ENCODE measurements at places on chromosomes 3 and 15. TPM values are rescaled to one million over a fixed set of nuclear protein-coding genes. Genes with fewer than 3 reads are reported as not detected.

The RGMA gene
- total RNA-seq = 0.15 TPM

The MOBP gene
- total RNA-seq = not detected

The CAMKV gene
- 0.53 TPM for total RNA-seq

The NDN gene
- total RNA-seq = 0.09 TPM

The LRRC49 gene
- total RNA-seq = 3.5 TPM

The KCNH8 gene
- not detected for total RNA-seq

The DNAH1 gene
- 0.99 TPM for total RNA-seq

The CCNB2 gene
- 103 TPM for total RNA-seq

The SNTN gene
- total RNA-seq = not detected

The SPINT1 gene
- total RNA-seq = 1.1 TPM

The LYZL4 gene
- total RNA-seq = not detected

The IL17RD gene
- total RNA-seq = 0.83 TPM

The GOLGA8T gene
- total RNA-seq = 1.3 TPM

The CCR3 gene
- total RNA-seq = not detected

The ZNF80 gene
- not detected for total RNA-seq

The MCCC1 gene
- total RNA-seq = 9.5 TPM

The EPHB1 gene
- total RNA-seq = 0.16 TPM

Measured in A549 treated with RU486 at 1 μM for 4 hours (cell line).